ENCODE measurements at places on chromosomes 1 and 21.

- no peak for DNase-seq
Observed at GRCh38 chr1:185017966-185018365, 27.4 kb upstream of the RNF2 start.

DNA sequence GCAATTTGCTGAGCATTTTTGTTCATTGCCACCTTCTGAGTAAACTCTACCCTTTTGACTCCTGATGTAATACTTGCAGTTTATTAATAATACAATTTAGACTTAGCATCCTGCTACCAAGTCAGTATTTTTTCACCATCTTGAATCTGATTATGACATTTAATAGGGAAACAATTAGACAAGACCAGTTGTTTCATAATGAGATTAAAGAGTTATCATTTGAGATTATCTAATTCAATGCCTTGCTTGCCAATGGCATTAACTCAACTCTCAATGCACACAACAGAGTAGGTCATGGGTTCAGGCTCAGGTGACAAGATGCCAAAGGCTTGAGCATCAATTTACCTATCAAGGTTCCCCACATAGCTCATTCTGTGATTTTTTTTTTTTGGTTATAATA, 488.4 kb downstream of the DISC1 start:
- DNase-seq = no peak

DNA sequence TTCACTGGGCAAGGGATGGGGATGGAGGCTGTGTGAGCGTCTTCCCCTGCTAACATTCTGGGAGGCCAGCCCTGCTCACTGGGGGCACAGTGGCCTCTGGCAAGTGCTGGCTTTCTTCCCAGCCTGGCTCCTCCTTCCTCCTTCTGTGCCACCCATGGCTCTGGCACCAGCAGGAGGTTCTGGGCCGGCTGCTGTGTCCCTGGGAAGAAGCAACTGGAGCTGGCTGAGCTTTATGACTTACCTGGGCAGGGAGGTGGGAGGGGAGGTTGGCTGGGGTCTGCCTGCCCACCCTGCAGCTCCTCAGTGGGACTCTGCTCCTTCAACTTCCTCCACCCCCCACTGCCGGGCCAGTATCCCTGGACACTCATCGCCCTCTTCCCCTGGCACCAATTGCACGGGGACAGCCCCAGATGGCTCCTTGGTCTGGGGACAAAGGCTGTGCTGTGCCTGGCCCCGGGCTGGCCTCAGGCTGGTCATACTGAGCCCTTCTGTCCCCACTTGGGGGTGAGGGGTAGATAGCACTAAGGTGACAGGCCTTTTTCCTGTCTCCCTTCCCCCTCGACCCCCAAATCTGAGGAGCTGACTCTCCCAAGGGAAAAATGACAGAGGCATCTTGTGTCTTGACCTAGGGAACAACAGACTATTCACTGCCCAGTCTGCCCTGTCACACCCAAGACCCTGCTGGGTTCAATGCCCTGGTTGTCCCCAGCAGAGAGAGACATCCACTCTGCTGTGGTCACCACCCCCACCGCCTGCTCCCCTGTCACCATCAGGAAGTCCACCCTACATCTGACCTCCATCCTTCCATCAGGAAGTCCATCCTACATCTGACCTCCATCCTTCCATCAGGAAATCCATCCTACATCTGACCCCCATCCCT, 14.4 kb downstream of the CDK18 start:
- DNase-seq = no peak

GRCh38 chr21:41835711-41836154, 43.4 kb downstream of the PRDM15 start:
- no peak for DNase-seq

DNA sequence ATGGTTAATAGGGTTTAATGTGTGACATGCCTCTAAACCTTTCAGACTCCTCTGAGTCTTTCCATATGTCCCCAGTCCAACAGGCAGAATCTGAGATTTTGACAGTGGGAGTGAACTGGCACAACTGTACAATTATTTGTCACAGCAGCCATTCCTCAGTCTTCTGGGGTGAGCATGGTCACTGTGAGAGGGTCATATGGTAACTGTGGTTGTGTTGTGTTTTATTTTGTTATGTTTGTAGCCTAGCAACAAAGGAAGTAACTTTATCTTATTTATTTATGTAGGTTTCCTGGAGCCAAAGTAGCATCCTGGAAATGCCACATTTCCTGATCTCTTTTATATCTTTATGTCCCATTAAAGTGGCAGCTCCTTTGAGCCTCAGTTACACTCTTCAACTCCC, 1067.9 kb downstream of the TTLL7 start:
- DNase-seq = no peak

GRCh38 chr1:174230399-174230798, 71.1 kb downstream of the RABGAP1L start:
- no peak for DNase-seq

DNA sequence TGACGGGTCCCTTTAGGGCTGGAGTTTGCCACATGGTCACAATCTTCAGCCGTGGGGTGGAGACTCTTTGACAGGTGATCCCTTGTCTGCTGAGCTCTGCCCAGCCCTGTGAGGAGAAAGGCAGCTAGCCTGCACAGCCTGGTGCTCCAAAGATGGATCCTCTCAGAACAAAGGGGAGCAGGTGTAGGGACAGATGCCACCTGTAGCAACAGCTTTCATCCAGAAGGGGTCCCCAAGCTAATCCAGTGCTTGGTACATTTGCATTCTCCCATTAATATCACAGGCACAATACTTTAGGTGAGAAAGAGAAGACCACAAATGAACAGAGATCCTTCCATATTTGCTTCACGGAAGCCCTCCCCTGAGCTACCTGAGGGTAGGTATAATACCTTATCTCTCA, 93.2 kb downstream of the CCDC185 start:
- DNase-seq = no peak

DNA sequence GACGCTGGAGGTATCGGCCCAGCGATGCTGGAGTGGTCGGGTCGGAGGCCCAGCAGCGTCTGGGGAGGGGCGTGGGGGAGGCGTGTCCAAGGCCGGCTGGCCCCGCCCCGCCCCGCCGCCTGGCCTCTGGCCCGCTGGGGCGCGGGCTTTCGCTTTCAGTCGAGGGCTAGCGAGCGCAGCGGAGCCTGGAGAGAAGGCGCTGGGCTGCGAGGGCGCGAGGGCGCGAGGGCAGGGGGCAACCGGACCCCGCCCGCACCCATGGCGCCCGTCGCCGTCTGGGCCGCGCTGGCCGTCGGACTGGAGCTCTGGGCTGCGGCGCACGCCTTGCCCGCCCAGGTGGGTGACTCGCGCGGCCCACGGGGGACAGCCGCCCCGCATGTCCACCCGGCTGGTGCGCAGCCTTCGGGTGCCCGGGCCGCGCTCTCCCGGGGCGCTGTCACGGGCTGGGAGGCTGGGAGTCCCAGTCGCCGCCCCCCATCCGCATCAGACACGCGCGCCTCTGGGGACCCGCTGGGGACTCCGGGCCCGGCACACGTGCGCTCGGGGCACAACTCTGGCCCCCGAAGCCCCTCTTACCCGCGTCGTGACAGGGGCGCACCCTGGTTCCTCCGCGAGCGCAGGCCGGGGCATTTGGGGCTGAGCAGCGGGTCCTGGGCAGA, at the start of gene TNFRSF1B:
TSS of gene TNFRSF1B (plus strand) at position 158 of the 659 bp plus-strand sequence. CDS start at position 259, 101 bp downstream.
- DNase-seq = peak; percentile 77

- no peak for DNase-seq
Observed at GRCh38 chr1:10211805-10212410, 1.5 kb downstream of the KIF1B start.

DNA sequence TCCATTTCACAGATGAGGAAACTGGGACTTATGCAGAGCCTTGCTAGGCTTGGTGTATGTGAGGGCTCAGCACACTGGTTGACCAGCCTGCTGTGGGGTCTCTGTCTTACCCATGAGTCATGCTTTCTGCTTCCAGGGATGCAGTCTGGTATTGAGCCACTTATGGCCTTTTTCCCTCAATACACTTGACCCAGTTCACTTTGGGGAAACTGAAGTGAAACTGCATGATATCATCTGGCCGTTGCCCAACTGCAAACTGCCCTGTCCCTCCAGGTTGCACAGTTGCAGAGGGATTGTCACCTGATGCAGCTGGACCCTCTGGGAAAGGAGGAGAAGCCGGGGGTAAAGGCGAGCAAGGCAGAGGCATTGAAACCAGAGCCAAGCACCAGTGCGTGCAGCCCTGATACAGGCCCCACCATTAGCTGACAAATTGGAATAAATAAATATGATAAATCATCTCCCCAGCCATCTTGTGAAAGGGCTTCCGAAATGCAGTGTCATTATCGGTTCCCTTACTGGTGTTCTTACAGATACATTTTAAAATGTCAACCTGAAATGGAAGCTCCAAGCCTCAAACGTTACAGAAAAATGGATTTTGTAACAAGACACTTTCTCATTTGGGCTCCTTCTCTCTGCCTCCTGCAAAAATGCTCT, 39.3 kb upstream of the DUSP10 start:
- DNase-seq = no peak

DNA sequence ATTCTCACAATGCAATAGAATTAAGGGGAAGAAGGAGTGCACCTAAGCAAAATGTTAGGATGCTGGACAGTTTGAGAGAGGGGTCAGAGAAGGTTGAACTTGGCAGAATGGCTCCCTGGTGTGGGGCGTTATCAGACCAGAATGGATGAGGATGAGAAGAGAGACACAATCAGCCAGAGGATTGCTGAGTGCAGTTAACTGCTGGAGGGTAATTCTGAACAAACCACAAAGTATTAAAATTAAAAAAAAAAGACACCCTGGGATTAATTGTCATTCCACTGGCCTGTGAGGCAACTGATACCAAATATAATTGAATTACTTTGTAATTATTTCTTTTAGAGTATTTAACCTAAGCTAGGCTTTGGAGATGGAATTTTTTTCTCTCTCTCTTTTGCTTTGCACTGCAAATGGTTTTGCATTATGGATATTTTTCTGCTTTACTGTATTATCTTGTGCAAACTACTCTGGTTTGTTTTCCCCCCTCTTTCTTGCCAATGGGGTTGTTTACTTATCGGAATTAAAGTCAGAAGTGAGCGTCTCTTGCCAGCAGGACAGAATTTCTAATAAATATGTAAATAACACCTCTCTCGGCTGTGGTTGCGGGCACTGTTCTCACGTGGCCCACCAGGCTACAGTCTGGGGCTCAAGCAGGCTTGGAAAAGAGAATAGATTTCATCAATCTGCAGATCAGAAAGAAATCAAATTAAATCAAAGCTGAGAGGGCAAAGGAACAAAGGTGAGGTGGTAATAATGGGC, 572.9 kb upstream of the CAMK1G start:
- DNase-seq = no peak

DNA sequence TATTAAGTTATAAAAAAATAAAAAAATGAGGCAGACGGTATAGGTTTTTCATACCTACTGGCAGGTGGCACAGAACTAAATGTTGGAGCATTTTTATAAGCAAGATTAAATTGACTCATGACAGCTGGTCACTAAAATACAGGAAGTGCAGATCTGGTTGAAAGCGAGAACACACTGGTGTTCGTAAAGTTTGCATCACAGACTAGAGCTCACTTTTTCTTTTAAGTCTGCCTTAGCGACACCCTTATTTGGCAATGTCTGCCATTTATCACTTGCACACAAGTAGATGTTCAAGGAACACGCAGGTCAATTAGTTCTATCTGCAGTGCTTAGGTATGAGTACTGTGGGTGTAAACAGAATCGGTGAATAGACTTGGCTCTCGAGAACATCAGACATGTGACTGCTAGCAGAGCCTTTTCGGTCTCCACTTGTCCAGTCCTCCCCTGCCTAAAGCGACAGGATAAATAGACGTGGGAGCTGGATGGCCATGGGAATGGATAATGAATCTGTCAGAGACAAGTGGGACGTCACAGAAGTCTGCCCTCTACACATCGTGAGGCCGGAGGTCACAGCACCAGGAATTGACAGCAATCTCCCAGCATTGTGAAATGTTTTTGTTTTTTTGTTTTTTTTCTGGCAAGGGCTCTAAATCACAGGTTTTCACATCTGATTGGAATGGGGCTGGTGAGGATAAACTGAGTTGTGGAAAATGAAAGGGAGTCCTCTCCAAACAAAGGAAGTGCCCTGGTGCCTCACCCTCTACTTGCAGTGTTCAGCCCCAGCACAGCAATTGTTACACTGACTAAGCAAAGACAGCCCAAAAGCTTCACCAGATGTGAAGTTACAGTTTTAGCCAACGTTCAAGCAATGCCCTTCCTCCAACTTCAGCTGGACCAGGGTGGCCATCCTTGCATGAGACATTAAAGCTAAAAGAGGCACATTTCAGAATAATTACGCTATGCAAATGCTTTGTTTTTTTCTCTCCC, 248.9 kb downstream of the NTNG1 start:
- no peak for DNase-seq

DNA sequence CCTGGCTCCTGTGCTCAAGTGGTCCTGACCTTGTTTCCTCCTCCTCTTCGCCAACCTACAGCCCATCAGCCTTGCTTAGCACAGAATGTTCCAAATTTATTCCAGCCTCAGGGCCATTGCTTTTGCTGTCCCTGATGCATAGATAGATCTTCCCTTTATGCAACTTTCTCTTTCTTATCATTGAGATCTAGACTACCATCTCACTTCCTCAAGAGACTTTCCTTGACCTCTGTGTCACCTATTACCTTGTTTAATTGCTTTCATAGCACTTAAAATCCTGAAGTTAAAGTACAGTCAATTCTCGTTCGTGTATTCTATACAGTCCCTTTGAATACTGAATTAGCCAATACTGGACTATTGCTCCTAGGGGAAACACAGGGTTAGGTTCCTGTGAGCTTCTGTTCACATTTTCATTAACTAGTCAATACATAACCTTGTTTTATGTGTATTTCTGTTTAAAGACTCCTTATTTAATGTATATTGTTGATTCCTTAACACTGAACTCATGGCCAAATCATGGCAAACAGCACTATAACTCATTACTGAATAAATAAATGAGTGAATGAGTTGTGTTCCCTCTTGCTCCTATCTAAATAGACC, 26.2 kb upstream of the MCOLN3 start:
- no peak for DNase-seq

- DNase-seq = no peak
Observed at GRCh38 chr1:179031855-179032513, 6.3 kb downstream of the FAM20B start.

DNA sequence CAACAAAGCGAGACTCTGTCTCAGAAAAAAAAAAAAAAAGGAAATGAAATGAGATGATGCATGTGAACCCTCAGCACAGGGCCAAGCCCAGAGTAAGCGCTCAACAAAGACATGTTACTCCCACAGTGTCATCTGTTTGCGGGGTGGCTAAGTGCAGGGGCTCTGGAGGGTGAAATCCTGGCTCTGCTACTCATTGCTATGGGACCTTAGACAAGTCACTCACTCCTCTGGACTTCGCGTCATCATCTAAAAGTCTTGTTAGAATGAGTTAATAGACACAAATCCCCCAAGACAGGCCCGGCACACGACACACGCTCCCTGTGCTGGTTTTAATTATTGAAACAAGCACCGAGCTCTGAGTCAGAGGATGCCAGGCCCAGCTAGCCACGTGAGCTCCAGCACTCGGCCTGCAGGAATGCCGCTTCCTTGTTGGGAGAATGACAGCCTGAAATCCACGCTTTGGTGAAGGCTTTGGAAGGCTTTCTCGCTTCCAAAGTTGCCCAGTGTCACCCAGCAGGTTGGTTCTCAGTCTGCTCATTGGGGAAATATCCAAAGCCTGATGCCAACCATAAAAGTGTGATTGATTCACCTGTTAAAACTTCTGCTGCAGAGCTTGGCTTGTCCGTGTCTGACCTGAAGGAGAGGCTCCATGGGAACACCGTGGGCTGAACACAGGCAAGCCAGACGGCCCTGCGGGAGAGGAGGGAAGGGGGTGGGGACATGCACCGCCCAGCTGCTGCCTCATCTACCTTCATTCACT, 36.7 kb upstream of the TARDBP start:
- no peak for DNase-seq
